Epithelial cell of prostate (primary cell): ENCODE measurements at places on chromosomes 16 and 17.

DNA sequence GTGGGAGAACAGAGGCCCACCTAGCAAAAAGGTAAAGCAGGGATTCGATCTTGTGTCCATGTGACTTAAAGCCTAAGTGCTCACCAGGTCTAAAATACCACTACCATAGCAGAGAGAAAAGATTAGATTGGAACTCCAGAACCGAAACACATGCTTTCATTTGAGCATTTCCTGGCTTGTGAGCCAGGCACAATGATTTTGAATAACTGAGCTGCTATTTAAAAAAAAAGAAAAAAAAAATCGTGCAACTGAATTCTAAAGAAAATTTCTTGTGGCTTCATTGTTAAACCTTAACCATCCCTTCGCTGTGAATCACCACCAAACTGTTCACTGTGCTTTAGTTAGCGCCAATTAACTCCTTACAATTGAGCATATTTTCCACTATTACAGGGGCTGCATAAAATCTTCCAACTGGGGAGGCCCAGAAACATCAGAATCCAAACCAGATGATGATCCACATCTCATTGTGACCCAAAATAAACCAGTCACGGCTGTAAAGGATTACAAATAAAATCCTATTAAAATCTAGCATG, 366.4 kb upstream of the ERCC4 start:
- DNase-seq = no peak

GRCh38 chr16:69307091-69307490, 4.1 kb upstream of the VPS4A start:
- no peak for DNase-seq

- DNase-seq = no peak
Observed at GRCh38 chr17:19016297-19016696, 11.7 kb upstream of the FAM83G start.

DNA sequence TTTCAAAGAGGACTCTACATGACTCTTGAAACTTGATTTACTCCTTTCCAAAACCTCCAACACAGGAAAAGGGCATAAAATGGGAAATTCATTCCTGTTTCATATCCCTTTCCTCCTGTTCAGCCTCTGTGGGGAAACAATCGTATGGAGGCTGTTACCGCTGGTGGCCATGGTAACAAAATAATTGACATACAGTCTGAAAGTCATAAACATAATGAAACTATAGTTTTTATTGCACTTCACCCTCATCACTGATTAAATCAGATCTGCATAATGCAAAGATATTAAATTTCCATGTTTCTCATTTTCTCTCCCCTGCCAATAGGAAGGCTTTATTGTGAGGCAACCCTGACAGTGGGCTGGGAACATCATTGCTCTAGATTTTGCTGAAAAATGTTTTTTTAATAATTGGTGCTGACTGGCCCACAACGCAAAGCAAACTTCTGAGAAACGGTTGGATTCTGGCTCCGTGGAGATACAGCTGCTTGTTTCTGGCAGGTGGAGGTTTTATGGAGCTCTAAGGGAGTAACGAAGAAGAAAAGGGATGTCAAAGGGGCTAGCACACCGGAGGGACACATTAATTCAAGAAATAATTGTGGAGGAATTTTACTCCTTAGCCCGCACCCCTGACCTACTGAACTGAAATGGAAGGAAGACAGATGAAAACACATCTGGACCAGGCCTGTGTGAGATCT, 154.2 kb upstream of the SHISA6 start:
- no peak for DNase-seq

DNA sequence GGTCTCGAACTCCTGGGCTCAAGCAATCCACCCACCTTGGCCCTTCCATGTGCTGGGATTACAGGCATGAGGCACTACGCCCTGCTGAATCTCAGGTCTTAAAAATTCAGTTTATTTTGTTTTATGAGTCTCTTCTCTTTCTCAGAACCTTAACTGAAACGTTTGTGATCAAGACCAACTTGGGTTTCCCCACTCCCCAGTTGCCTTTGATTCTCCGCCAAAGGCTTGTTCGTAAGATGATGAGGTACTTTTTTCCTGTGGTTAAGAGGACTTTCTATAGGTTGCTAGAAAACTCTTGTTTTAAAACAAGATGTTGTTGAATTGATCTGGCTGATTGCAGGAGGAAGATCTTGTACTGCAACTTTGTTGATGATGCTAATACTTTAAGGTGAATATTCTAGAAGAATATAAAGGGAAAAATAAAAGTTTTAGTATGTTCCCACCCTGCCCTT, 11.7 kb downstream of the ABCC1 start:
- DNase-seq = no peak

GRCh38 chr17:29623283-29623647, 553 bp upstream of the CORO6 start:
- no peak for DNase-seq

DNA sequence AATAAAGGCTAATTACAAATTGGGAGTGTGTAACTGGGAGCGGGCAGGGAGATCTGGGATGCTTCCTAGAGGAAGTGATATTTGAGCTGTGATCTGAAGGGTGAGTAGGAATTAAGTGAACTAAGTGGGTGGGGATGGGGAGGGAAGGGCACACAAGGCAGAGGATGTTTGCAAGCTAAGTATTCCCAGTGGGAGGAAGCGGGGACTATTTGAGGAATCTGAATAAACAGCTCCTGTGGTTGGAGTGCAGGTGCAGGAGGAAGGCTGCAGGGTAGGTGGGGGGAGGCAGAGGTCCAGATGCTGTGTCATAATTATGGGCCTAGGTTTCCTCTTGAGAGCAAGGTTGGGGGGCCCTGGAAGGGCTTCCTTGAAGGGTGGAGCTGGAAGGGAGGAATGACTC, 102.1 kb upstream of the HS3ST2 start:
- no peak for DNase-seq

GRCh38 chr16:86359571-86359970, 150.8 kb upstream of the FOXF1 start:
- DNase-seq = no peak

- no peak for DNase-seq
Observed at GRCh38 chr16:53773150-53773846, 69.3 kb downstream of the FTO start.

DNA sequence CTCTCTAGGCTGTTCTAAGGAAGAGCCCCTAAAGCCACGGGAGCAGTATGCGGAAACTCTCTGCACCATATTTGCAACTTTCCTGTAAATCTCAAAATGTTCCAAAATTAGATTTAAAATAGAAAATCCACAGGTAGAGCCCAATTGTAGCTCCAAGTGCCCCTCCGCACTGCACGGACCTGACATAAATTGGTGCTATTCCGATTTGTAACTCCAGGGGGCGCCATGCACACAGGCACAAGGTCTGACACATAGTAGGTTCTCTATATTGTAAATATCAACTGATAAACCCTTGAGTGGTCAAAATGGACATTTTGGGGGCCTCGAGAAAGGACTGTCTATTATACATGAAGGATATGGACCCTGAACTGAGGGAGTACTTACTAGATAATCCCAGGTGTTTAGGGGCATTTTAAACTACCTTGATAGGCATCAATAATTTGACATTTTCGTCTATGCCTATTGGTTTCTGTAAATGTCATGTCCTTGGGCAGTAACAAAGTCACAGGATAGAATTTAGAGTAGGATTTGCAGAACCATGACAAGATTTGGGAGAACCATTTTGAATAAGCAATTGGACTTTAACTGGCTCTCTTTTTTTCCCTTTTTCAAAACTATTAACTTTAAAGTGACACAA, 36.6 kb upstream of the TMEM132E start:
- no peak for DNase-seq

GRCh38 chr16:55917373-55918160, 42.4 kb upstream of the CES5A start:
- DNase-seq = no peak

- DNase-seq = no peak
Observed at GRCh38 chr16:49631187-49632041, 224.5 kb downstream of the ZNF423 start.

DNA sequence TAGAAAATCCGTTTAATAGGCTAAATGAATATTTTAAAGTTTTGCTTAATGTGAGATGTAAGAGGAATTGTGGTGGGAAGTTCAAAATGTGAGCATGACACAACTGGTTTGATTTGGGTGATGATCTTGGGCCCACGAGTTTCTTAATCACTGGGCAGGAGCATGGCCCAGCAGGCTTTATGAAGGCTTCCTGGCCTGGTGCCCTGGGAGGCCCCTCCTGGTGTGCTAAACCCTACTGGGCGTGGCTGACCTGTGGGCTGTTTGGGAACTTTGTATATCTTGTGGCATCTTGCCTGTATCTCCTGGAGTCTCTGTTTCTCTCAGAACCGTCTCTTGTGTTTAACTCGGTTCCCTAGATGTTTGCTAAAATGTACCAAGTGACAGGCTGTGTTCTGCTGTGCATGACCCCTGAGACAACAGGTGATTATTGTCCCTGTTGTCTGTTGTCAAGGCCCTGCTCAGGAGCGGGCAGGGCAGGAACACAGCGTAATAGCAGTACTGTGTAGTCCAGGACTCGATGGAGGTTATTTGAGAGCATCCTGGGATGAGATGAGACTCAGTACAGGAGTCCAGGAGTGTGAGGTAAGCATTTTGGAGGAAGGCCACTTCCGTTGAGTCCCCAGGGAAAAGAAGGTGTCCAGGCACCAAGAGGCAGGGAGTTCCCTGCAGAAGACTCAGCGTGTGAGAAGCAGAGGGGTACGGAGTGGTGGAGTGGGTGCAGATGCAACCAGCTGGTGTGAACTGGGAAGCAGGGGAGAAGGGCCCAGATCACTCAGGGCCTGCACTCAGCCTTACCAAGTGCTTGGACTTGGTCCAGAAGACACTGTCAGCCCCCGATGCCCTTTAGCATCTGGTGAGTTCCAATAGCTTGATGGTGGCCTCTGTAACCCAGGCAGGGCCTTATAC, 48.5 kb downstream of the B9D1 start:
- DNase-seq = no peak

DNA sequence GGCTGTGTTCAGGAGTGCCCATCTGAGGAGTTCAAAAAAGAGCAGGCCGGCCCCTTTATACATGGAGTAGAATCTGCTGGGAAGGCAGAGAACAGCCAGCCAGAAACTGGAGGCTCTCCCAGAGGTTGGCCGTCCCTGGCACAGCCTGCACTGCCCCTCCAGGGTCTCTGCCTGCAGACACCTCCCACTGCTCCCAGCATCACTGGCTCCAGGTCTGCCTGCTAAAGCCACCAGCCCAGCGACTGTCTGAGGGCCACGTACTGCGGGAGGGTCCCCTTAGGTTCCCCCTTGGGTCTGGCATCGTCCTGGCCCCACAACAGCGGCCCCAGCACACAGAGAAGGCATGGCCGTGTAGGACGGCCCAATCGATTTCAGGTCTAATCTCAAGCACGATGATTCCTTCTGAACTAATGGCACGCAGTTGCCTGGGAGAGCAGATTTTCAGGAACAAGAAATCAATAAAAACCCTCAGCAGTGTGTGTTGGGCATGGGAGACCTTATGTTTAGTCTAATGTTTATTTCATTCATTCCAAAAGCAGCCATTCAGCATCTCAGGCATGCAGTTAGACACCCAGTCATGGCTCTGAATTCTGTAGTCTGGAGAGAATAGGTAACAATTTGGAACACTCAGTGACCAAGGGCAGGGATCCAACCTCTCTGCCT, 95.6 kb downstream of the PGS1 start:
- no peak for DNase-seq

- DNase-seq = no peak
Observed at GRCh38 chr17:16158714-16159113, 56.6 kb downstream of the NCOR1 start.

GRCh38 chr16:27367461-27368357, 34.3 kb upstream of the IL21R start:
- DNase-seq = no peak

- DNase-seq = no peak
Observed at GRCh38 chr16:50781043-50781442, 39.2 kb downstream of the CYLD start.

- DNase-seq = no peak
Observed at GRCh38 chr16:86010680-86011141, 111.7 kb downstream of the IRF8 start.

DNA sequence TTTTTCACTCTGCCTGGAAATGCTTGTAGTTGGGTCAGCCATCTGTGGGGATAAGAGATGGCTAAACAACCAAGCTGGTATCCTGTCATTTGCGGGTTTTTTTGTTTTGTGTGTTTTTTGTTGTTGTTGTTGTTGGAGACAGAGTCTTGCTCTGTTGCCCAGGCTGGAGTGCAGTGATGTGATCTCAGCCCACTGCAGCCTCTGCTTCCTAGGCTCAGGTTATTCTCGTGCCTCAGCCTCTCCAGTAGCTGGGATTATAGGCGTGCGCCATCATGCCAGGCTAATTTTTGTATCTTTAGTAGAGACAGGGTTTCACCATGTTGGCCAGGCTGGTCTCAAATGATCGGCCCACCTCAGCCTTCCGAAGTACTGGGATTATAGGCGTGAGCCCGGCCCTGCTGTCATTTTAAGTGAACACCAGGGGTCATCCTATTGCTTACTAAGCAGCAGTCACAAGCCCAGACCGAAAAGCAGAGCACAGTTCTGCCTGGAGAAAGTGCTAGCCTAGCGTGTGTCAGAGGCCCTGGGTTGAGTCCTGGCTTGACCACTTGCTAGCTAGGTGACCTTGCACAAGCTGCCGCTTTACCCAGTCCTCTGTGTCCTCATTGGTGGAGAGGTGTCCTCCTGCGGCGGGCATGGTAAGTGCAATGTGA, 4.6 kb downstream of the SMCR8 start:
- peak; percentile 10 for DNase-seq

DNA sequence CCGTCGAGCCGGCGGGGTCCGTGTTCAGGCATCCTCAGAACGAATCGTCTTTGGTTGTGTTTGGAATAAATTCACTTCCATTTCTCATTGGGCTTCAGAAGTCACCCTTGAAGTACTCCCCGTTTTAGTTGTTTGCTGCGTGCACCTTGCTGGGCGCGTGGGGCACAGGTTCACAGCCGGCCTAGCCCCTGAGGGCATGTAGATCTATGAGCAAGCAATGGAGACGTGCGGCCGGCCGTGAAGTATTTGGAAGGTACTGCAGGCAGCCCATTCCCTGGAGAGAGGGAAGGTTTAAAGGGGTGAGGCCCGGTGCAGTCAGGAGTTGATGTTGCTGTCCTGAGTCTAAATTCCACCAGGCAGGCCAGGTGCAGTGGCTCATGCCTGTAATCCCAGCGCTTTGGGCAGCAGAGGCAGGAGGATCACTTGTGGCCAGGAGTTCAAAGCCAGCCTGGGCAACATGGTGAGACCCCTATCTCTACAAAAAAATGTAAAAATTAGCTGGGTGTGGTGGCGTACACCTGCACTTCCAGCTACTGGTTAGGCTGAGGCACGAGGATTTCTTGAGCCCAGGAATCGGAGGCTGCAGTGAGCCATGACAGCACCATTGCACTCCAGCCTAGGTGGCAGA, 714 bp downstream of the ACSF3 start:
- DNase-seq = peak; percentile 5
